ENCODE measurements at places on chromosomes 7 and 10. TPM values are rescaled to one million over a fixed set of nuclear protein-coding genes. Genes with fewer than 3 reads are reported as not detected.

- DNase-seq = no peak
- no peaks in the 10 kb centered on the region for H3K27me3 ChIP-seq
- no peak overlapping the region for H3K27ac ChIP-seq
- H3K36me3 ChIP-seq = no peaks in the 10 kb centered on the region
These were observed 28.9 kb upstream of the PRKAG2 start for GRCh38 chr7:151905766-151906165.

- H3K4me3 ChIP-seq = no peak overlapping the region
- H3K4me1 ChIP-seq = no peaks in the 10 kb centered on the region
- peak overlapping the region; percentile 48 for H3K27ac ChIP-seq
- H3K36me3 ChIP-seq = no peaks in the 10 kb centered on the region
- DNase-seq = no peak
These were observed 25.4 kb upstream of the ELN start for GRCh38 chr7:74002474-74003017.

GRCh38 chr10:3090914-3091787 lies 23.8 kb downstream of the PFKP start:
- peak overlapping the region; percentile 20 for H3K4me3 ChIP-seq
- no peaks in the 10 kb centered on the region for H3K27me3 ChIP-seq
- H3K27ac ChIP-seq = peak overlapping the region; percentile 89
- H3K36me3 ChIP-seq = no peaks in the 10 kb centered on the region
- peak; percentile 91 for DNase-seq

GRCh38 chr10:121282264-121282663 lies 316.0 kb downstream of the FGFR2 start:
- peaks cover 11% of the 10 kb centered on the region for H3K27me3 ChIP-seq
- no peaks in the 10 kb centered on the region for H3K4me1 ChIP-seq
- no peak for DNase-seq
- H3K27ac ChIP-seq = no peak overlapping the region

The GLI3 gene
- total RNA-seq = 22.6 TPM

All from breast epithelium (tissue), 4 donors.